ENCODE measurements at places on chromosomes 4 and X. TPM values are rescaled to one million over a fixed set of nuclear protein-coding genes. Genes with fewer than 3 reads are reported as not detected.

DNA sequence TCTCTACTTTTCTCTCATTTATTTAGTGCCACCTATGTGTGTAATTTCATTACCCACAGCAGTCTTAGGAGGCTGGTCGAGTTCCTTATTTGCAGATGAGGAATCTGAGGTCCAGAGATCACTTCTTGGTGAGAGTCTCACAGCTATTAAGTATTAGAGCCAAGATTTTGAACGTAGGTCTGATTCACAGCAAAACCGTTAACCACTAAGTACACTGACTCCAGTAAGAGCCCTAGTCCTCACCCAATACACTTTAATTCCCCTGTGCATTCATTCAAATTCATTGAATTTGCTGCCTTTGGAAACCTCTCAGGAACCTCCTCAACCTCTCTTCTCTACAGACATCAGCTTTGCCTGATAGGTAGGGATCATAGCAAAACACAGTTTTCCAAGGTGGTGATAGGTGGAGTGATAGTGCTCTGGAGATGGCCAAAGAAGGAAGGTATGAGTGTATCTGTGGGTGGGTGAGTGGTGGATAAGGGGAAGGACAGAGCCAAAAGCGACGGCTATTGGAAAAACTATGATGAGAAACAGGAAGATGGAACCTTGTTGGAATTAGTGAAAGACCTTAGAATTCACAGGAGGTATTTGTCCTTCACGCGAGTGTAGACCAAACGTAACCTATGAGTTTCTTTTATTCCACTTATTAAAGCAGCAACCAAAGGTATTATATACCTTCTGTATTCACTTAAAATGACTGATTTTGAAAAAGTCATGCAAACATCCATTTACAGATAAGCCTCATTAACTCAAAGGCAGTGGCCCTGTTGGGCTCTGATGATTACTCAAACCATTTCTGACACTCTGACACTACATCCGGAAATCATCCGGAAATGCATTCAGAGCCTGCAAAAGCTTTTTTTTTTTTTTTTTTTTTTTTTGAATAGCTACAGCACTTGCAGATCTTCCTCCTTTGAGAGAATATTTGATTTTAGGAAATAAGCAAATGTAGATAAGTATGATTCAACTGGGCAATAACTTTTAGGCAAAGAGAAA lies 6.3 kb downstream of the FMR1 start:
- no peak for DNase-seq

The UCP1 gene
- not detected for total RNA-seq

DNA sequence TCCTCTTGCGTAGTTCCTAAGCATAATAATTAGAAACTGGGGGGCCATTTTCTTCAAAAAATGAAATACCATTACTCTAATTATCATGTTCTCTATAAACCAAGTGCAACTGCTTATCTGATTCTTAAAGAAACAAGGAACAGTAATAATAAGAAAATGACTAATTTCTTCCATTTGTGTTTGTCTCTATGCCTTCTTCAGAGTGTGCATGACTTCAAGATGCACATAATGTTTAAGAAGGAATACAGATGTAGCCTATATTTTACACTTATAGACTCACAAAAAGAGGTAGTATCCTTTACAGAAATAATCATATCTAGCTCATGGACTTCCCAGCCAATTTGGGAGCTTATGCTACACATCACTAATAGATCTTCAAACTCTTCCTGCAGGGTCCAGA lies 131.7 kb downstream of the CHRNA9 start:
- DNase-seq, result no peak

- DNase-seq, result no peak
Measured at GRCh38 chr4:119238068-119238722, 25.7 kb downstream of the USP53 start.

GRCh38 chrX:111411983-111412382 lies at the start of gene DCX:
TSS of gene DCX (minus strand) at chrX:111412192. CDS start at chrX:111410398, 1,794 bp downstream.
- DNase-seq, result no peak

The GPC3 gene
- 45.5 TPM for total RNA-seq

The EMD gene
- total RNA-seq, result 23.4 TPM

GRCh38 chrX:111854556-111855490 lies 21.2 kb upstream of the TRPC5OS start:
- no peak for DNase-seq

DNA sequence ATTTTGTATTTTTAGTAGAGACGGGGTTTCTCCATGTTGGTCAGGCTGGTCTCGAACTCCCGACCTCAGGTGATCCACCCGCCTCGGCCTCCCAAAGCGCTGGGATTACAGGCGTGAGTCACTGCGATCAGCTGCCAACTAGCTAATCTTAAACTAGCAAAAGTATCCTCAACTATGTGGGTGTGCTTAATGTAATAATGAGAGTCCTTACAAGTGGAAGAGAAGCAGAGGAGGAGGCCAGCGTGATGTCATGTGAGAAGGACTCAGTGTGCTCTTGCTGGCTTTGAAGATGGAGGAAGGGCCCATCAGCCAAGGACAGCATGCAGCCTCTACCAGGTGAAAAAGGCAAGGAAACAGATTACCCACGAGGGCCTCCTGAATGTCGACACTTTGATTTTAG lies 19.6 kb downstream of the SCD5 start:
- no peak for DNase-seq

- no peak for DNase-seq
Measured at GRCh38 chrX:14006540-14006939, 23.2 kb downstream of the GEMIN8 start.

The COX7B2 gene
- total RNA-seq, result not detected

DNA sequence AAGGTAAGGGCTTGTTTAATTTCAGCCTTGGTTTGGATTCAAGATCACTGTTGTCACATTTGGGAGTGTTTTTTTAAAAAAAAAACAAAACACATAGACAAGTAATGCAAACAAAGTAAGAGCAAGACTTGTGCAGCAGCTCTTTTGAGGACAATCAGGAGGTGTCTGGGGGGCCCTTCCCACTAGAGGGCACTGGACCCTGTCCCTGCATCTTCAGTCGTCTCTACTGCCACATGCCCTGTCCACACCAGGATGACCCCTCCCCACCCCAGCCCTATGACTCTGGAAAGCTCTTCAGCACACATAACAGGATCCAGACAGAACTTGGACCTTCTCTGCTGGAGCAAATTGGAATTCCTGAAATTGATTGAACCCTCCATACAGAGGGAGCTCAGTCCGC lies 71.0 kb downstream of the USP46 start:
- peak; percentile 19 for DNase-seq

The MAGEH1 gene
- 16.5 TPM for total RNA-seq

DNA sequence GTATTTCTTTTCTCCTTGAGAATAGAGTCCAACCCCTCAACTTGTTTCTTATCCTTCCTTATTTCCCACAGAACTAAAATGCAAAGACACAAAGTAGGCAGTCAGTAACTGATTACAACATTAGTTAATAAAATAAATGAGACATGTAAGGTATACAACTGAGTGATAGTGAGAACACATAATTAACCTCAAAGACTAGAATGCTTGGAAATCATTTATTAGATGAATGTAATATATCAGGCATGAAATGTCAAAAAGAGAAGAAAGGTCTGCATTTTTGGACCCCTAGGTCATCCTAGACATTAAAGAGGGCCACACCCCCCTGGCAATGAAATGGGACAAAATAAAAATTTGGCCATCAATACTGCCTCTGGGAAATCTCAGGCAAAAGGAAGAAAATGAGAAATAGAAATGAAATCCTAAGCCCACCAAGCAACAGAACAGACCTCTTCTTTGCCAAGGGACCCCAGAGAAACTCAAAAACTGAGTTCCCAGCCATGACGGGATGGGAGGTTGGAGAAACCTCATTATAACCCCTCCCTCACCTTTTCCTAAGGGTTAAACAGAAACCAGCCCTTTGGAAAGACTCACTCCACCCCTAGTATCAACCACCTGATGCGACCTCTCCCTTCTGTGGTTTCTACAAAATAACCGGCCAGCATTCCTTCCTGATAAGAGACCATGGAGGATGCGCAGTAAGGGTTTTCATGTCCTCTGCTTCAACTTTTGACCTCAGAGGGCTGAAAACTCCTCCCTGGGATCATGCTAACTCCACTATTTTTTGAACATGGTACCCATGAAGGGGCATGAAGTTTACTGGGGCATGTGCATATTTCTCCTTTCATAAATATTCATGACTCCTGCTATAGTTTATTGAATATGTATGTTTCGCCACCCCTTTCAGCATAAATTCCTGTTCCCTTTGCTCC lies 90.0 kb upstream of the EXOC1L start:
- no peak for DNase-seq

The CENPVL2 gene
- total RNA-seq, result not detected

DNA sequence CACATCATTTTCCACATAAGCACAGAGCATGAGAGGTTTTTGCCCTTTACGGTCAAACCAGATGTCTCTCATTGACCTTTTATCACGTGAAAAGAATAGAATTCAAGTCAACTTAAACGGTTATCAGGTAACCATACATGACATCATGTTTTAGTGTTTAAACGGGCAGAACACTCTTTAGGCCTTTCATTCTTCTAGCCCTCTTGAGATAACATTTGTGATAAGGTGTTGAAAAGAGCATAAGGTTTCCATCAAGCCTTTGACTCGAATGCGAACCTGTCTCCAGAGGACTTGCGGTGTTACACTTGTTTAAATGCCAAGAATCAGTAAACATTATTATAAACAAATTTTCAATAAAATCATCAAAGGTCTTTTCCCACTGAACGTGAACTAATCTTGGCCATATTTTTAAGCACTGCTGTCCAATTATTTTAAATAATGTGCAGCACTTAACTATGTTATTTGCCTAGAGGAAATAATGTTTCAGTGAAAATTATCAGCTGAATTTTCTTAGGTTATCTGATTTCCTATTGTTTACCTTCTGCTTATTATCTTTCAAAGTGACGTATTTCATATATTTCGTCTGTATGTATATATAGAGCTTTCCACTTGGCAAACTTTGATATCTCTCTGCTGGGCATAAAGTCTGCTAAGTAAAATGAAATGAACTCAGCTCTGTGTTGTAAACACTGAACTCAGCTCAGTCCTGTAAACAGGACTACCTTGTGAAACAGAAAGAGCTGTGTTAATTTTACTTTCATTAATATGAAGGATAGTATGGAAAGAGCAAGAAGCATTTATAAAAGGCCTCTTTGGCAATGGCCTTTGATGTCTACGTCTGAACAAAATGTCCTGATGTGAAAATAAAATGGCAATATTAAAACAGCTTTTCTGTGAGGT lies 33.3 kb downstream of the TENM3 start:
- DNase-seq, result no peak

GRCh38 chrX:19604375-19604774 lies 89.1 kb upstream of the MAP3K15 start:
- no peak for DNase-seq

DNA sequence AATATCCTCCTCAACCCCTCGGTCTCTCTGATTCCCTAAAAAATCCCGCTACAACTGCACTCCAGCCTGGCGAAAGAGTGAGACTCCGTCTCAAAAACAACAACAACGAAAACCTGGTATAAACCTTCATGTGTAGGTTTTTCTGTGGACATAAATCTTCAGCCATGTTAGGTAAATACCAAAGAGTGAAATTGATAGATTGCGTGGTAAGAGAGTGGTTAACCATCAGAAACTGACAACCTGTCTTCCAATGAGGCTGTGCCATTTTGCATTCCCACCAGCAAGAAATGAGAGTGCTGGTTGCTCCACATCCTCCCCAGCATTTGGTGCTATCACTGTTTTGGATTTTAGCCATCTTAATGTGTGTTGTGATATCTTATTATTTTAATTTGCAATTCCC lies 10.9 kb downstream of the TBC1D19 start:
- DNase-seq, result peak; percentile 20

The ZRSR2 gene
- total RNA-seq, result 6.6 TPM

DNA sequence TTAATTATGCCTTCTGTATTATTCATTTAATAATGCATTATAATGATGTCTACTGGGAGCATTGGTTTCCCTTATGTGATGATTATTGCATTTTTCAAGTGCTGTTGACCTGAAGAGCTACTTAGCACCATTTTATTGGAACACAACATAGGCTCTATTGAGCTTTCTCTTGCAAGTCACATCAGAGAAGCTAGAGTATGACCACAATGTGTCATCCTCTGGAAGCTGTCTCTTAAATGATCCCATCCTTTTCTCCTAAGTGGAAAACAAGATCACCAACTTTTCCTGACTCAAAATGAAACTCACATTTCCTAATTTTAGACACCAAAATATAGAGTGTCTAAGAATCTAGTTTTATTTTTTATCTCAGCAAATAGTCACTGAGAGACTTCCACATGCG lies 1451.9 kb downstream of the PCDH7 start:
- DNase-seq, result peak; percentile 12

DNA sequence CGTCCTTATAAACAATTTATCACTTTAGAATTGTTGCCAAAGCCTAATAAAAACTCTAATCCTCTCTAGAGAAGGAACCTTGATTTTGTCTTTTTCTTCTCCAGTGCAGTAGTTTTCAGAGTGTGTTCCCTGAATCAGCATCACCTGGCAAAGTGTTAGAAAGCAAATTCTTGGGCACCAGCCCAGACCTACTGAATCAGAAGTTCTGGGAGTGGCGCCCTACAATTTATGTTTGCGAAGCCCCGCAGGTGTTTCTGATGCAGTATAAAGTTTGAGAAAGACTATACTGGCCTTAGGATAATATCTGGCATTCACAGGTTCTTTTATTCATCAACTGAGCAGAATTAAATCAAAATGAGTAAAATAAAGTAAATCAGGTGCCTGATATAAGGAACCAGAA lies 645.8 kb upstream of the ATOH1 start:
- DNase-seq, result no peak

The MTNR1A gene
- not detected for total RNA-seq

The FRMPD4 gene
- 0.50 TPM for total RNA-seq

DNA sequence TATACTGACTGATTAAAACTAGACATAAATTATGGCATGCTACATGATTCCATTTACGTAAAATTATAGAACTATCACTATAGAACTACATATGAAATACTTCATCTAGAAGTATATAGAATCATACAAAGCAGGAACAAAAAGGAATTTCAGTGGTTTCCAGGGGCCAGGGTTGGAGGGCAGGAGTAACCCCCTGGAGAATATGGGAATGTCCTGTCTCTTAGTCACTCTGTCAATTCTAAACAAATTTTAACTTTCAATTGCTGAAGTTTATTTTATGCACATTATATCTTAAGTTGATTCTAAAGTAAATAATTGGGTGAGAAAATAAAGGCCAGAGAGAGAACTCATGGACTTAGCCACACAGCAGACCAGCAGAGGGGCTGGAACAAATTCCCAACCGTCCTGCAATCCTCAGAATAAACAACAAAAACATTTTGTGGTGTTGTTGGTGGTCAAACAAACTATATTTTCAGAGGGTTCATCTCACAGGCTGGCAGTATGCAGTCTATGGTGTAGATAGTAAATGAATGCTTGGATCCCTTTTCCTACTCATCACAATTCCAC lies 476.9 kb upstream of the SLIT2 start:
- peak; percentile 39 for DNase-seq

The GSX2 gene
- 0.33 TPM for total RNA-seq

GRCh38 chr4:152870606-152871005 lies 65.5 kb upstream of the FHDC1 start:
- no peak for DNase-seq

- no peak for DNase-seq
Measured at GRCh38 chrX:136115904-136116297, 31.4 kb upstream of the FHL1 start.

The PLP2 gene
- total RNA-seq, result 10.5 TPM

DNA sequence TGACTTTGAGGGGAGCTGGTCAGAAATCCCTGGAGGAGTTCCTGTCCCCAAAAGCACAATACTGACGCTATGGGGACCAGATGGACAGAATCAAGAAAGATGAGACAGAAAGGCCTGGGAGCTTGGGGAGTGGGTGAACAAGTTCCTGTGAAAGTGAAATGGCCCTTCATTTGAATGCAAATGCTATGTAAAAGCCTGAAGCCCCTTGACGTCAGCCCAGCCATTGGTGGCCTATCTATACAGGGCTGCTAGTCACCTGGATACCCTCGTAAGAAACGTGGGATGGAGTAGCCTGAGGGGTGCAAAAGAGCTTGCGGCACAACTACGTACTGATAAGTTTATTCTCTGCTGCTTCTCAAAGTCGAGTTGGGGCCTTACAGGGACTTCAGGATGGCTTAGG lies at the start of gene CDX4:
Gene CDX4 (plus strand): TSS at position 223 of the 400 bp plus-strand sequence. CDS start 201 bp downstream, outside the sequence.
- no peak for DNase-seq
